ENCODE measurements at places on chromosomes 11 and 22.

- no peak for DNase-seq
Observed at GRCh38 chr11:126396965-126397364, 41.5 kb downstream of the ST3GAL4 start.

GRCh38 chr11:77199137-77199745 is 71.2 kb downstream of the MYO7A start:
- DNase-seq, result no peak

DNA sequence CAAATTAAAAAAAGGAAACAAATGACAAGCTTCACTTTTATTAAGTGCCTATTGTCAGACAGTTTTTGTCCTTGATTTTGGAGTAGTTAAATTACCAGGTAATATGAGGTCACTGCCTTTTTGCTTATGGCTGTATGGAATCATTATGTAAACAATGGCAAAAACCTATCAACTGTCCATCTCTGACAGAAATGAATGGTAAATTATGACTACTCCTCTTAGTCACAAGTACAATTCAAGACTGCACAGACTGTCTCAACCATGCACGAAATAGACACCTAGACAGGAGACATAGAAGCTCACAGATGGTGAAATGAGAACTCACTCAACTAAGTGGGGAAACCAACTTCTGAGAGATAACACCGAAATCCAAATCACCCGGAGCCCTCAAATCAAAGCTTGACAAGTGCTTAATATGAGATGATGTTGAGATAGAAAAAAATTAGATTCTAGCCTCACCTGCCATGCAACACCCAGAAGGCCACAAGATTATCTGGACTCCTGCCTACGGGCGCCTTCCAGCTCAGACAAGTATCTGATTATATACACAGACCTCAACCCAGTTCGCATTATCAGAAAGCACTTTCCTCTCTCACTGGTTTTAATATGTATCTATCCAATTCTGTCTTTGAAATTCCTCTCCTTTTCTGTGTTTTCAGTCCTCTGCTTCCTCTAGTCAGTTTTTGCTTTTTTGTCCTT is 199.3 kb downstream of the CADM1 start:
- DNase-seq, result no peak

DNA sequence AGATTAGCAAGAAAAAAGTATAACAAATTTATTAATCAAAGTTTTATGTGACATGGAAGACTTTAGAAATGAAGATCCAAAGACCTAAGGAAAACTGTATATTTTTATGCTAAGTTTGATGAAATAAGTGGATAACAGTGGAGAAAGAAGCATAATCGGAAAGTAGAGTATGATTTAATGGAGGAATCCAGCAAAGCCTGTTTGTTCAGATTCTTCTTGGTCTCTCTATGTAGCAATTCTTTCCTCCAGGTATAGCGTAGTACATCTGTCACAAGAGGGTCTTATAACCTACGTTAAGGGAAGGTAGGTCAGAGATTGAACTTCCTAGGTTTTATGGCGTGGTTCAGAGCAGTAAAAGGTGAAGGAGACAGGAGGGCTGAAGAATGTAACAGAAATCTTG is 600.6 kb upstream of the CHORDC1 start:
- DNase-seq, result no peak

- DNase-seq, result no peak
Observed at GRCh38 chr22:31126128-31126868, 3.5 kb downstream of the INPP5J start.

- no peak for DNase-seq
Observed at GRCh38 chr11:29256580-29256979, 760.2 kb downstream of the KCNA4 start.

DNA sequence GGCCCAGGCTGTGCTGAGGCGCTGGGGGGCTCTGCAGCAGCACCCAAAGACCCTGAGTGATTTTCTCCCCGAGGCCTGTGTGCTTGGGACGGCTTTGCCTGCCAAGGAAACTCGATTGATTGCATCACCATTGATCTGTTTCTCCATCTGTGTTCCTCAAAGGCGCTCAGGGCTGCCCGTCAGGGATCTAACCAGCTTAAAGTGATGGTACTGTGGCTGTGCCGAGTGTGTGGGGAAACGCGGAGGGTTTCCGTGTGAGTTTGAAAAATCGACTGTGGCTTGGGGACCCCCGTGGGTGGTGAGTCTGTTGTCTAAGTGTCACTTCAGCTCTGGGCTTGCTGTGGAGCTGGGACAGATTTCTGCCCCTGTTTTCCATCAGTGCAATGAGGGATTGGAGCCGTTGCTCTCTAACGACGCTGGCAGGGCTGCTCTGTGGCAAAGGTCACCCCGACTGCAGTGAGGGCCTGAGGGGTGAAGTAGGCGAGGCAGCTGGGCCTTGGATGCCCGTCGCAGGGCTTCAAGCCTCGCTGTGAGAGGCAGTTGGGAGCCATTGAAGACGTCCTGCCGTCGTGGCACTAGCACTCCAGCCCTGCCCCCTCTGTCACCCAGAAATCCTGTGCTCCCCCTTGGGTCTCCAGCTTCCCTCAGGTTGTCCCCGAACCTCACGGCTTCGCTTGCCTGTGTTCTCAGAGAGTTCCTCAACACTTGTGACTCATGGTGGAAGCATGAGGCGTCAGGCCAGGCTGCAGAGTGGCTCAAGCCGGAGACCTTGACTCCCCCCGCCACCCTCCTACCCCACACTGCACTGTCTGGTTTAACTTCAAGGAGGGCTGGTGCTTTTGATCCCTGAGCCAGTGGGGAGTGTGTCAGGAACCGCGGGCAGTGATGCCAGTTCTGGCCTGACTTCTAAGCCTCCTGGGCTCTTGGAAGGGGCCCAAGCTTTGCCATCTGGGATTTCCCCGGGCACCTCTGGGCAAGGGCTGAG is 21.8 kb downstream of the CACNA1I start:
- no peak for DNase-seq

DNA sequence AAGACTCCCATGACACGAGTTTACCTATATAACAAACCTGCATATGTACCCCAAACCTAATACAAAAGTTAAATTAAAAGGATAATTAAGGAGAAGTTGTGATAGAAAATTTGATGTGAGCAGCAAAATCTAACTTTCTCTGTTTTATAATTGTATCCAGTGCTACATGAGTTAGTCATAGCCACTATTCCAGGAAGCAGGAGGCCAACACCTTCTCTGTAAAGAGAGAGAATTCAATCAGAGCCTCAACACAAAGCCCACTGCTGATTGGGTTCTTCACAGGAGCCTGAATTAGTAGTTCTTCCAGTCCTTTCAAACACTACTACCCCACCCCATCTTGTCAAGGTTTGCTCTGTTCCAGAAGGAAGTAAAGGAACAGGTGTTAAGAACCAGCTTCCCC is 84.2 kb downstream of the BLID start:
- DNase-seq, result no peak

- no peak for DNase-seq
Observed at GRCh38 chr11:79415411-79415810, 25.4 kb downstream of the TENM4 start.

- no peak for DNase-seq
Observed at GRCh38 chr22:30301995-30302809, 12.9 kb upstream of the CASTOR1 start.

DNA sequence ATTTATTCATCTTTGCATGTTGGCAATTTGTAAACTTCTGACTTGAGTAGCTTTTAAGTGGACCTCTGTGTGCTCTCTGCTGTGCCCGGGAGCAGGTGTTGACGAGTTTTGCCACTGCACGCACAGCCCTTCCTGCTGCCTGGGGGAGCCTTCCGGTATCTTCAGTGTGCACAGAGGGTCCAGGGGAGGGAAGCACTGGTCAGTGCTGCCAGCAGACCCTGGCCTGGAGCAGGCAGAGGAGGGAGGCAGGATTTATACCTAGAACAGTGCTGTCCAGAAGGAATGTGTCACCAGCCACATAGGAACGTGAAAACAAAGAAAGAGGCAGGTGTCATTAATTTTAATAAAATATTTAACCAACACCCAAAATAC is 403.6 kb downstream of the TBC1D22A start:
- DNase-seq, result no peak

- DNase-seq, result peak; percentile 41
Observed at GRCh38 chr22:18078329-18079041, 695 bp downstream of the PEX26 start.

DNA sequence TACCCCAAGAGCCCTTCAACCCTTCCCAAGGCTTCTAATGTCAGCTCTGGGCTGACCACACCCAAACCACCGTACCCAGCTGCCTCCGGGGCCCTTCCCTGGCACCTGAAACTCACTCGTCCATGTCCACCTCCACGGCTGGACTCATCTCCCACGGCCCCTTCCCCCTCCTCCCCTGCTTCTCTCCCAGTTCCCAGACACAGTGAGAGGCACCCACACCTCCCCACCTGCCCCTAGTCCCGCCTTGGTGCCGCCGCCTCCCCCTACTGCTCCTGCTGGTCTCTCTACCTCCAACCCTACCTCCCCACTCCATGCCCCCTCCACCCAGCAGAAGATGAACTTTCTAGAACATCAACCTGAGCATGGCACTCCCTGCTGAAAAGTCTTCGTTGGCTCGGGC is 39.5 kb downstream of the ELFN2 start:
- DNase-seq, result no peak

DNA sequence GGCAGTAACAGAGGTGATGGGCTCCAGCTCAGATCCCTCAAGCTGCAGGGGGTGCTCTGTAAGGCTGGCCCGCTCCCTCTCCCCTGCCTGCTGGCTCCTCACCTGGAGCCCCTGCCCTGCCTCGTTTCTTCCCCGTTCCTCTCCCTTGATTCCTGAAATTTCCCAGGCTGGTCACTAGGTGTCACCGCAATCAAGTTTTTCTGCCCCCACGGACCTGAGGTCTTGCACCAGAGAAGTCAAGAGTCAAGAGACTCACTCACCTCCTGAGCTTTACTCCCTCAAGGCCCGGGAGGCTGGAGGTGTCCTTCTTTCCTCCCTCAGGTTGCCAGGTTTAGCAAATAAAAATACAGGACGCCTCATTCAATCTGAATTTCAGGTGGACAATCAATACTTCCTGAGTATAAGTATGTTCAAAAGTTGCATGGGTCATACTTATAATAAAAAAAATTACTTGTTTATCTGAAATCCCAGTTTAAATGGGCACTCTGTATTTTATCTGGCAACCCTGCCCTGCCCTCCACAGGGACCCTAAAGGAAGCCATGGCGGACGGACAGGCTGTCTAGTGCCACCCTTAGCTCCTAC is 69.2 kb downstream of the SCUBE1 start:
- peak; percentile 10 for DNase-seq

GRCh38 chr11:119518746-119519730 is 96.1 kb upstream of the THY1 start:
- no peak for DNase-seq

DNA sequence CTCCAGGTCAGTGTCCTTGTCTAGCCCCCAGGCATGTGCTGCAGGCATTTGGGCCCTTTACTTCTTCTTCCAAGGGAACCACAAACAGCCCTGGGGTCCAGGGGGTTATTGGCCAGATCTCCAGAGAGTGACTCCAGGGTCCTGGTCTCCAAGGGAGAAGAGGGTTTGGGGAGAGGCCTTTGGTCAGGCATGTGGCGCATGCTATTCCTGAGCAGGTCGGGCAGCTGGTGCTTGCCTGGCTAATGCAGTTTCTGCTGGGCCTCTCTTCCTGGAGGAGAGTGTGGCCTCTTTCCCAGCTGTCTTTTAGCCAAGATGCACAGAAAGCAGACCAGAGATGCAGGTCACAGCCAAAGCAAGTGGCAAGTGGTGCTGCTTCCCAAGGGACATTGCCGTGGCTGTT is 3.8 kb upstream of the RFPL2 start:
- DNase-seq, result no peak

DNA sequence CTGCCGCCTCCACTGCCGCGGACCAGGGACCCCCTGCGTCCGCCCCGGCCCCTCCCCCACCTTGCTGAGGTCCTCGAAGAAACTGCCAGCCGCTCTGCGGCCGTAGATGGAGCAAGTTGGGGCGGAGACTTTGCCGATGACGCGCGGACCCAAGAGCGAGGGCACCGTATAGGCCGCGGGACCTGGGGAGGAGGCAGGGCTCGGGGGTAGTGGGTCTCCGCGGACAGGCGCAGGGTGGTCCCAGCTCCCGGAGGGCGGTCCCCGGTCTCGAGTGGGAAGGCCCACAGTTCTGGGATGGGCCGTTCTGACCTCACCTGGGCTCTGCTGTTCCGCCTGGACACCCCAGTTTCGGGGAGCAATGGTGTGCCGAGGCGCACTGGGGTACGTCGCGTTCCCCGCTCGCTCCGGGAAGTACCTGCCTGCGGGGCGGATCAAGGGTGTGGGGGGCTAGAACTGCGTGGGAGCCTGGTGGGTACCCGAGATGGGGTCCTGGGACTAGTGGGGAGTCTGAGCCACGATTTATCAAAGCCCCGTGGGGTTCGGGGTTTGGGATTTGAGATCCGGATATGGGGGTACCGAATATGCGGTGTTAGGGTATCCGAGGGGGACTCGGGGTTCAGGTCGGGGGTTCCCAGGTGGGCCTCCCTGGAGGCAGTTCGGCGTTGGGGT is 1.2 kb upstream of the TYMP start:
- DNase-seq, result peak; percentile 86

GRCh38 chr11:66619080-66619554 is 2.7 kb downstream of the RBM14 start:
- peak; percentile 14 for DNase-seq

DNA sequence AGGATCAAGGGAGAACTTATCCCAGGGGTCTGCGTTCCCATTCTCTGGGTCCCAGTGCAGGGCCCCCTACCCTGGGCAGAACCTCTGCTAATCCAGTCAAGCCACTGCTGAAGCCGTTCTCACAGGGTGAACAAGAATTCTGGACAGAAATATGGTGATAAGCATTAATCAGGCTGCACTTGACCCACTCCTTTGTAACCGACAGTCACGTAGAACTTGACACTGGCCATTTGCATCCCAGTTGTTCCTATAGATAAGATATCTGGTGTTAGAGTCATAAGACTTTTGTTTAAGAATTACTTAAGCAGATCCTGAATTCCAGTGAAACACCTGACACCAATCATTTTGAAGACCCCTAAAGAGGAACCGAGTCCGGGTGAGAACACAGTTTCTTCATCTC is 107.5 kb upstream of the THY1 start:
- DNase-seq, result no peak

DNA sequence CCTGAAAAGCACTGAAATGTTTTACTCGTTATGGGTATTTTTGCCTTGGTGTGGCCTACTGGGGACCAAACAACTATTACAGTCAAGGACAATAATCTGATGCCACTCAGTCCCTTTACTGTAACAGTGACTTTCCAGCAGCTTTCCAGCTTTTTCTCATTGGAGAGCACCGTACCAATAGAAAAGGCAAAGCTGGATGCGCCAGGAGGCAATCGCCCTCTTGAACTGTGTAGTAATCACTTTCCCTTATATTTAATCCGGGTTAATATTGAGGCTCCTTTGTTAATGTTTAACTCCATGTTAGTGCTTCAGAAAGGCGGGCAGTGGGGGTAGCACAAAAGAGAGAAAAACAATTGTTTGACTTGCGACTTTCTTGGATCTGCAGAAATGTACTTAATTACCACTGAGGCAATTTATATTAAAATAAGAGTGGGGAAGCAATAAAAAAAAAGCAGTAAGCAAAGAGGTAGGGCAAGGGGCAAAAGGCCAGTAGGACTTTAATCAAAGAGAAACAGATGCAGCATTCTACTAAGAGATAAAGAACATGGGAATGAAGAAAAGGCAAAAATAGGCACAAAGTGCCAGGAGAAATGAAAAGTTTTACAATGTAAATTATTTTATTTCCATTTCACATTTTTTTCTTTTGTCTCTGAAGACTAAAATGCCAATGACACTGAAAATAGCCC is 81.6 kb downstream of the LRRC4C start:
- DNase-seq, result no peak

GRCh38 chr11:37171451-37171850 is 573.4 kb upstream of the RAG2 start:
- DNase-seq, result no peak

- DNase-seq, result no peak
Observed at GRCh38 chr22:29388759-29389090, 355 bp upstream of the AP1B1 start.

GRCh38 chr11:47369676-47370075 is 8.7 kb downstream of the SPI1 start:
- DNase-seq, result peak; percentile 37

- DNase-seq, result no peak
Observed at GRCh38 chr11:9438611-9439010, 22.2 kb upstream of the ZNF143 start.
